ENCODE measurements at places on chromosomes 11 and 22.
A peak's percentile ranks its signal among the peaks of the same experiment; 100 is the strongest.

- DNase-seq, result no peak
Measured at GRCh38 chr22:44094751-44095302, 70.7 kb downstream of the PARVB start.

- DNase-seq, result no peak
Measured at GRCh38 chr11:118170882-118171268, 5.6 kb downstream of the SCN2B start.

- no peak for DNase-seq
Measured at GRCh38 chr22:43837666-43838065, 24.6 kb downstream of the SULT4A1 start.

GRCh38 chr11:100269516-100269915 lies 417.6 kb upstream of the ARHGAP42 start:
- no peak for DNase-seq

DNA sequence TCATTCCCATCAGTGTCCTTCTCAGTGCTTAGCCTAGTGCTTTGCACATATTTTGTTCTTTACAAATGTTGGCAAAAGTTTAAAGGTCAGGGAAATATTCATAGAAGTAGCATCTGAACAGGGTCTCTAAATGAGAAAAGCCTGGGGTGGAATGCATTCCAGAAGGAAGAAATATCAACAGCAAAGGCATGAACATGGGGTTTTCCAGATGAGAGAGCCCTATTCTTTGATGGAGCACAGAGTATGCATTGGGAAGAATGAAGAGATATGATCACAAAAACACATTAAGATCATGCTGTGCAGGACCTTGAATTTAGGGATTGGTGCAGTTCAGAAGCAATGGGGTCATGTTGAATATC lies 140.2 kb downstream of the SNX19 start:
- no peak for DNase-seq

- DNase-seq, result no peak
Measured at GRCh38 chr11:72513411-72513810, 79.1 kb upstream of the CLPB start.

- peak; percentile 83 for DNase-seq
Measured at GRCh38 chr22:46390652-46391301, 55.3 kb downstream of the TRMU start.

DNA sequence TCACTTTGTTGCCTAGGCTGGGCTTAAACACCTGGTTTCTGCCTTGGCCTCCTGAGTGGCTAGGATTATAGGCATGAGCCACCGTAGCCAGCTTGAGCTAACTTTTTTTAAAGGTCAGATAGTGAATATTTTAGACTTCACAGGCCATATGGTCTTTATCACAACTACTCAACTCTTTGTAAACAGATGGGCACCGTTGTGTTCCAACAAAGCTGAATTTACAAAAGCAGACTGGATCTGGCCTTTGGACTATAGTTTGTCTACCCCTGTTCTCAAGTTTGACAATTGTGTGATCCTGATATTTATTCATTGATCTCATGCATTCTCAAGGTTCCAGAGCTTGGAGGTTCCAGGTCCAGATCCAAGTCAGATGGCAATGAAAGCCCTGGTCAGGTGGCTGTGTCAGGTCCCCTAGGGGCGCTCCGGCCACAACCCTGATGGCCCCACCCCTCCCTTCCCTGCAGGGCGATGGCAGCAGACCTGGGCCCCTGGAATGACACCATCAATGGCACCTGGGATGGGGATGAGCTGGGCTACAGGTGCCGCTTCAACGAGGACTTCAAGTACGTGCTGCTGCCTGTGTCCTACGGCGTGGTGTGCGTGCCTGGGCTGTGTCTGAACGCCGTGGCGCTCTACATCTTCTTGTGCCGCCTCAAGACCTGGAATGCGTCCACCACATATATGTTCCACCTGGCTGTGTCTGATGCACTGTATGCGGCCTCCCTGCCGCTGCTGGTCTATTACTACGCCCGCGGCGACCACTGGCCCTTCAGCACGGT lies 15.8 kb downstream of the P2RY2 start:
- no peak for DNase-seq
